Keratinocyte (primary cell): ENCODE measurements at places on chromosomes 13 and 19. TPM values are rescaled to one million over a fixed set of nuclear protein-coding genes. Genes with fewer than 3 reads are reported as not detected.

KIR2DL3 gene
- polyA plus RNA-seq, result not detected in 3 replicates

DNA sequence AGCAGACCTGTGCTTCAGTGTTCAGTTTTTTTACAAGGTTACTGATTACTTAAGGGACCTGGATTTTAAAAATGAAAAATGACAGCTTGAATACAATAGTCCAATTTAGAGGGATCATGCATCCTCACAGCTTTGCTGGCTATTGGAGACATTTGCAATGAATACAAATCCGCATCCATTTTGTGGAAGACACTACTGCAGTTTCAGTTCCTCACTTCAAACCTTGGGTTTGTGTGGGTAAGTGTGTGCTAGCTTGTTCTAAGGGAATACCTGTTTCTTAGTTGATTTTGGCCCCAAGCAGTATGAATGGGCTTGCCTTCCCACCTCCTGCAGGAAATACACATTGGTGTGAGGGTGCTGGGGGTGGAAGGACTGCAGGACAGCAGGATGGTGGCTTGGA lies 222.4 kb downstream of the OLFM4 start:
- H3K36me3 ChIP-seq, result no peaks in the 10 kb centered on the region
- H3K4me3 ChIP-seq, result no peak overlapping the region
- DNase-seq, result no peak
- H3K27ac ChIP-seq, result no peak overlapping the region

GRCh38 chr19:46693760-46694159 lies 23.2 kb downstream of the PRKD2 start:
- H3K36me3 ChIP-seq, result peaks cover 57% of the 10 kb centered on the region
- H3K27me3 ChIP-seq, result no peaks in the 10 kb centered on the region
- H3K27ac ChIP-seq, result no peak overlapping the region
- H3K4me1 ChIP-seq, result peaks cover 2% of the 10 kb centered on the region

GRCh38 chr13:29361716-29362115 lies 233.8 kb downstream of the SLC7A1 start:
- H3K27ac ChIP-seq, result no peak overlapping the region
- H3K27me3 ChIP-seq, result no peaks in the 10 kb centered on the region
- H3K4me3 ChIP-seq, result no peak overlapping the region
- no peaks in the 10 kb centered on the region for H3K4me1 ChIP-seq
- no peak for DNase-seq

- no peaks in the 10 kb centered on the region for H3K27me3 ChIP-seq
- no peak overlapping the region for H3K27ac ChIP-seq
- no peak for DNase-seq
- no peaks in the 10 kb centered on the region for H3K36me3 ChIP-seq
- no peak overlapping the region for H3K4me3 ChIP-seq
Measured at GRCh38 chr13:109309625-109310363, 476.6 kb downstream of the IRS2 start.

- no peak for DNase-seq
- no peaks in the 10 kb centered on the region for H3K36me3 ChIP-seq
- H3K4me1 ChIP-seq, result peaks cover 24% of the 10 kb centered on the region
- H3K4me3 ChIP-seq, result no peak overlapping the region
- H3K27me3 ChIP-seq, result no peaks in the 10 kb centered on the region
Measured at GRCh38 chr19:44738136-44738535, 10.4 kb upstream of the BCL3 start.
